ENCODE measurements at places on chromosomes 1 and 21.

- peak; percentile 56 for DNase-seq
These were observed 37.6 kb upstream of the ZNF124 start for GRCh38 chr1:247209396-247209795.

- DNase-seq, result peak; percentile 53
These were observed at the start of gene WNT4 for GRCh38 chr1:22143065-22144033. Gene WNT4, minus strand, starts transcription at chr1:22143097. Its CDS starts 175 bp downstream, at chr1:22142922.

DNA sequence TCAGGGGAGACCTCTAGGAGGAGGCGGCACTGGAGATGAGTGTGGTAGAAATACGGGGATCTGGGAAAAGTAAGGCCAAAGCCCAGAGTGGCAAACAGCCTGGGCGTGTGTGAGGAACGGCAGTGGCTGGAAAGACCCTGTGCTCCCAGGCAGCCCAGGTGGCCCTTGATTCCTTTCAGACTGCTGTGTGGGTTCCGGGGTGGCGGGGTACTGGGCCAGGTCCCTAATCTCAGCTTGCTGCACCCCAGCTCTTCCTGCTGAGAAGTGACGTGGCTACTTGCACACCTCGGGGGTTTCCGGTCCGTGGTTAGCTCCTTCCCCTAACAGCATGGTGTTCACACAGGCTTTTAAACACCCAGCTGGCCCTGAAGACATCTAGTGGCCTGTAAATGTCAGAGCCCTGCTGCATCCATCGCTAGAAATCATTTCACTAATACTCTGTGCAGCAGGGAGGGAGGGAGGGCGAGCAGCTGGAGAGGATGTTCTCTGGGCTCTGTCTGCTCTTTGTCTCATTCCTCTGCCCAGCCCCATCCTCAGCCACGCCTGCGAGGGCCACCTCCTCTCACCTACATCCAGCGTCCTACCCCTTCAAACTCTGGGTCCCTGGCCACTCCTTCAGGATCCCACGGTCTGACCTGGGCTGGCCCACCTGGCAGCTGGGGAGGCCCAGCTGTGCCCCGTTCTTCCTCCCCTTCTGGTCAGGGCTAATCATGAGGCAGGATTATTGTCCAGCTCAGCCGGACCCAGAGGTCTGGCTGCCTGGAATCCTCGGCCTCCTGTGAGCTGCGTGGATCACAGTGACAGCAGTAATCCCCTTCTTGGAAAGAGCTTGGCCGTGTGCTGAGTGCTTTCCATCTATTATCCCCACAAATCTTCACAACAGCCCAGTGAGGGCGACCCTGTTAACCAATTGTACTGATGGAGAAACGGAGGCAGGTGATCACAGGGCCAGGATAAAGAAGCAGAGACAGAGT is 7.2 kb downstream of the ZDHHC18 start:
- DNase-seq, result no peak

DNA sequence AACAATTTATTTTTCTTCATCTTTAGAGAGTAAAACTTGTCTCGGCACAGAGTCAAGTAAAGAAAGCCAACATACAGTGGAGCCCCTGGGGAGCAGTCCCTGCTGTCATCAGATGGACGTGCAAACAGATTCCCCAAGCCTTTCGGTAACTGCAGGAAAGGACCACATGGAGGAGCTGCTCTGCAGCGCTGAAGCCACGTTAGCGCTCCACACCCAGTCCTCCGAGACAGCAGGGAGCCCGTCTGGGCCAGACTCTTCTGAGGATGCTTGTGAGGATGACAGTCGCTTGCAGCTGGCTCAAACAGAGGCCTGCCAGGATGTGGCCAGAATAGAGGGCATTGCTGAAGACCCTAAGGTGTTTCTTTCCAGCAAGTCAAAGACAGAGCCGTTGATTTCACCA is 77.1 kb upstream of the SCCPDH start:
- DNase-seq, result peak; percentile 92

DNA sequence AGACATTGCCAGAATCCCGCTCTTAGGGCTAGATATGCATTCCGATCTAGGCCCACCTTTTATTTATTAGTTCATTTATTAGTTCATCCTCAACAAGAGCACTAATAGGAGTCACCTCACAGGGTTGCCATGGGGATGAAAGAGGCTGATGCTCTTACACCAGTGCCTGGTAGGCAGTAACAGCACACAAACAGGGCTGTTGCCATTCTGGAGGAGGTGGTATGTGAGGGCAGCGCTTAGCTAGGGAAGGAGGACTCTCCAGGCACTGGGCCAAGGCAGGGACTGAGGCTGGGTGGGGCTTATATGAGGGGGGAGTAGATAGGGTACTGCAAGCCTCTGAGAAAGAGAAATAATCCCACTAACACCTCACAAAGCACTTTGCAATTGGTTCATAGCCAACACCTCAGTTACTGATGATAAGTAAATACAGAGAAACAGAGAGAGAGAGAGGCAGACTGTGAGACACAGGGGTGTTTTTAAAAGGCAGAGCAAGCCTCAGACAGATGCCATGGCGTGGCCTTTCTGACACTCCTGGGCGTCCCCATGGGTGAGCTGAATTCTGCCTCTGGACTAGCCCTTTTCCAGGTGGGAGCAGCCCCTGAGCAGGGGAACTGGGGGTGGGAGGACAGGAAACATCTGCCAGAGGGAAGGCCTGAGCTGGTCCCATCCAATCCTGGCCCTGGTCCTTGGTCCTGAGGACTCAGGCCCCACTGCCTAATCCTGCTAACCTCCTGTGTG is 5.9 kb downstream of the FCGR2A start:
- no peak for DNase-seq

DNA sequence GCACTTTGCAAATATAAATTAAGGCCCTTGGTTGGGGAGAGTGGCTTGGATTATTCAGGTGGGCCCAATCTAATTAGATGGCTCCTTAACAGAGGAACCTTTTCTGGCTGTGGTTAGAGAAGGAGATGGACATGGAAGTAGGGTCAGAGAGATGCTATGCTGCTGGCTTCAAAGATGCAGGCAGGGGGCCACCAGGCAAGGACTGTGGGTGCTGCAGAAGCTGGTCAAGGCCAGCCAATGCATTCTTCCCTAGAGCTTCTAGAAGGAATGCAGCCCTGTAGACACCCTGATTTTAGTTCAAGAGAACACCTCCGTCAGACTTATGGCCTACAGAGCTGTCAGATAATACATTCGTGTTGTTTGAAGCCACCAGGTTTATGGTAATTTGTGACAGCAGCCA is 3.7 kb upstream of the TMEM9 start:
- DNase-seq, result no peak

DNA sequence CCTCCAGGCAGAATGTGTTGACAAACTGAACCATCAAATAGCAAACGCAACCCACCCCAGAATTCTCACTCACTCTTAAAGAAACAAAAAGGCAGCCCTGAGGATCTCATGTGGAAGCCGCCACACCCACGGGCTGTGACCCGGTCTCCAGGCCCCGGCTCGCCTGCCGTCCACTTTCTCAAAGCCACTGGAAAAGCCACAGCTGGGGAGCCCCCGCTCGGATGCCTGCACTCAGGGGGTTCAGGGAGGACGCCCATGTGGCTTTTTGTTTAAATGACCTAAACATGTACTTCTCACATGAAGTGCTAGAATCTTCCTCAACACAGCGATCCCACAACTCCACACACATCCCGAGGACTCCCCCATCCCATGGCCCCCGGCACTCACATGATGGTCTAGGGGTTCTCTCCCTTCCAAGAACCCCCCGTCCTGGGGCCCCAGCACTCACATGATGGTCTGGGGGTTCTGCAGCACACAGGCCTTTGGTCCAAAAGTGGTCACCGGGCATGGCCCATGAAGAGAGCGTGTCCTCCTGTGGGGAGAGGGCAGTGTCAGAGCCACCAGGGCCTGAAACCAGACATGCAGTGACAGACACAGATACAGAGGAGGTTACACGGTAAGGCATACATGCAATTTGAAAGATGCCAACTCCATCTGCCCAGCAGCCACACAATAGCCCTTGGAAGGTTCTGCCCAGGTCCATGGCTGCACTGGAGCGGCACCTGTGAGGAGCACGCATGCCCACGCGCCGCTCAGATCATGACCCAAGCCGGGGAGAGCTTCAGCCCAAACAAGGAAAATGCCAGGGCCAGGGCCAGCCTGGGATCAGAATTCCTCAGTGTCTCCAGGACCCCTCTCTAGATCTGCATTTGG is 16.5 kb downstream of the NADK start:
- no peak for DNase-seq

GRCh38 chr1:155077758-155078445 is 735 bp upstream of the EFNA3 start:
- no peak for DNase-seq

DNA sequence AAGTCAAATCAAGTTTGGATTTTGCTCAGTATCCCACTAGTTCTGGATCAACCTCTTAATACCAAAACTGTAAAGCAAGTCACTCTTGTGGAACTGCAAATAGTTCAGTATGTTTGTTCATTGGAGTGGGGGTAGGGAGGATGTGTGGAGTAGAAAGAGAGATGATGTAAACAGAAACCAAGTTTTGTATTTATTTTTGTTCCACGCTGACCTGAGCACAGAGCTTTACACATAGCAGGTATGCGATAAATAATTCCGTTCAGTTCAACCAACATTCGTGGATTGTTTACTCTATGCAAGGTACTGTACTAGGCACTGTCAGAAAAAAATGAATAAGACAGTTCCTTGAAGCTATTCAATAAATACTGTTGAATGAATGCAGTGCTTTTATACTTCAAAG is 4.5 kb upstream of the ZNF644 start:
- DNase-seq, result no peak

DNA sequence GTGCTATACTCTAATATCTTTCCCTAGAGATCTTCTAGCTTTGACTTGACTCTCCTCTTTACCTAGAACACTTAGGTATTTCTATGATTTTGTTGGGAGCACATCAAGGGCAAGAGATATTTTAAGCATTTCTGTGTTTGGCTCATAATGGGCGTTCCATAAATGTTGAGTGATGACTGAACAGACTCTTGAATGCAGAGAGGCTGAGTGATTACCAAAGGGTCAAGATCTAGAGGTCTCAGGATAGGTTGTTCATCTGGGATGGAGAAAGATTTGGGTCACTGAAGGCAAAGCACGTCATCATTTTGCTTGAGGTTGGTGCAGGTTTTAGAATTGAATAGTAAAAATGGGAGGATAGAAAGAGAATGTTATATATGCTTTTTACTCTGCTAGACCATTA is 705.4 kb upstream of the B3GALT2 start:
- no peak for DNase-seq

DNA sequence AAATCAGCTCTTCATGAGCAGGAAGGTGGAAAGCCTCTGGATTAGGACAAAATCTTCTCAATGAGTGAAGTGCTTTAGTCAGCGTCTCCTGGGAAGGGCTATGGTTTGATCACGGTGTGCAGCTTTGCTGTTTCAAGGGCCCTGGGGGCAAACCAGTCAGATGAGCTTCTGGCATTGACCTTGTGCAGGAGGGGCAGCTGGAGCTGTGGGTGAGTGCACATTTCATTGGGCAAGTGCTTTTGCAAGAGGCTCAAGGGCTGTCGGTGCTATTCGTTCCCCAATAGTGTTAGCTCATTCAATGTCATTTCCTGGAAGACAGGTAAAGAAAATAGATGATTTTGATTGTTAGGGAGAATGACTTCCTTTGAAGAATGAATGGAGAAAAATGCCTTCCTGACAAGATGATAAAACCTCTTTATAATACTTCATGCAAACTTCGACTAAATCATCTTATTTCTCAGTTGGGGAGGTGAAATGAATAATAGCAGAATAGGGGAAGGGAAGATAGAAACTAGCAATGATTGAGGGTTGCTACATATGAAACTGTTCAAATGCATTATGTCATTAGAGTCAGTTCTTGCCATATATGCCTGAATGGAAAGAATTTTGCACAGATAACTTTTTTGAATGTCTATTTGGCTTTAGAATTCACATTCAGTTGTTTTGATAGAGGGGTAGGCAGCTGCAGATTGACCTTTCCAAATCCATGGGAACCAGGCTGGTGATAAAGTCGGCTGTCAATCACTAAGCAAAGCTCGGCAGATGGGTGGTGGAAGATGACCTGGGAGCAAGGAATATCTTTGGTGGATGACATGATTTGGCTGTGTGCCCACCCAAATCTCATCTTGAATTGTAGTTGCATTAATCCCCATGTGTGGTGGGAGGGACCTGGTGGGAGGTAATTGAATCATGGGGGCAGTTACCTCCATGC is 12.9 kb upstream of the DISC1 start:
- DNase-seq, result no peak
